ENCODE measurements at places on chromosomes 11 and 22.

GRCh38 chr11:47225552-47226400 lies 11.0 kb downstream of the DDB2 start:
- no peak for DNase-seq

DNA sequence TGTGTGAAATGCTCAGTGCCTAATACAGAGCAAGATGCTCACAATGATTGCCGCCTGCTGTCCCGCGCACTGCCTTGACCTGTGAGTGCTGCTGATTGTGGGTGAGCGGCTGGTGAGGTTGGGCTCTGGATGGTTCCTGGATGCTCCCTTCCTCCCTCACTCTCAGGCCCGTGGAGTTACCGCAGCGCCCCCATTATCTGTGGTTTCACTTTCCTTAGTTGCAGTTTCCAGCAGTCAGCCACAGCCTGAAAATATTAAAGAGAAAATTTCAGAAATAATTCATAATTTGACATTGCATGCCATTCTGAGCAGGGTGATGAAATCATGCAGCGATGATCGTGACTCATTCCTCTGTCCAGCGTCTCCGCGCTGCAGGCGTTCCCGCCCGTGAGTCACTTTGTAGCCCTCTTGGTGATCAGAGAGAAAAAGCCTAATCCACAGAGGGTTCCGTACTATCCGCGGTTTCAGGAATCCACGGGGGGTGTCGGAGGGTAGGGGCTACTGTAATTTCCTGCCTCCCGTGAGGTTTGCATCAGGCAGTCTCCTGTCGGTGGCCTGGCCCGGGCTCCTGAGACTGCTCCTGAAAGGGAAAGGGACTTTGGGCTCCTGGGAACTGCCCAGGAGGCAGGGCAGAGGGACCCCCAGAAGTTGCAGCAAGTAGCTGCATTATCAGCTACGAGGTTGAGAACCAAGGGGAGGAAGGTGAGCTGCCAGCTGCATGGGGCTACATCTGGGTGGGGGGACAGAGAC lies 10.6 kb downstream of the RPL3 start:
- DNase-seq = no peak

DNA sequence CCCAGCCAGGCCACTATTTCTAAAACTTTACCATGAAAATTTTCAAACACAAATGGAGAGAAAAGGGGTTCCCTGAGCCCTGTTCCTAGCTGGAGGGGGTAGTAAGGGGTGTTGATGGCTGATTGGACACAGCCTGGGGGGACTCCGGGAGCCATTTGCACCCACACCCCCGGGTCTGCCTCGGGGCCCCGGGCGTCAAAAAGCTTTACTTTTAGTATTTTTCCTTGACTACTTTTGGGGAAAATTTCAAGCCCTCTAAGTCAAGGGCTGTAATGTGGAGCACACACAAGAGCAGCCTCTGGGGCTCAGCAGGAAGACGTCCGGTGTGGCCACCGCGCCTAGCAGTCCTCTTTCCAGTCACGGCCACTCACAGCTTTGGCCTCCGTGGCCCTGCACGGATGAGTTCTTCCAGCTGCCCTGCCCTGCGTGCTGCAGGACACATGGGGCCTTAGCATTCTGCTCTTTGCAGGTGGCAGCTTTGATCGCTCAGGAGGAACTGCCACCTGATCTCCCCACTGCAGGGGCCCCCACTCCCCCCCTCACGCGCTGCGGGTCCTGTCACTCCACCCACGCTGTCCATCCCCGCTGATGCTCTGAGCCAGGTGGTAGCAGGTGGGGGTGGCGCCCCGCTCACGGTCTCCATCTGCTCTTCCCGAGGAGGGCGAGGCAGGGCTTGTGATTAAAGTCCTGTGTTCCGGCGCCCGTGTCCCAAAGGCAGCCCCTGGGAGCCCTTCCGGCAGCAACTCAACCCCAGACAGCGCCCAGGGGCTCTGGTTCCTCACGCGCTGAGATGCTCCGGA lies 14.4 kb downstream of the RNH1 start:
- DNase-seq = no peak

DNA sequence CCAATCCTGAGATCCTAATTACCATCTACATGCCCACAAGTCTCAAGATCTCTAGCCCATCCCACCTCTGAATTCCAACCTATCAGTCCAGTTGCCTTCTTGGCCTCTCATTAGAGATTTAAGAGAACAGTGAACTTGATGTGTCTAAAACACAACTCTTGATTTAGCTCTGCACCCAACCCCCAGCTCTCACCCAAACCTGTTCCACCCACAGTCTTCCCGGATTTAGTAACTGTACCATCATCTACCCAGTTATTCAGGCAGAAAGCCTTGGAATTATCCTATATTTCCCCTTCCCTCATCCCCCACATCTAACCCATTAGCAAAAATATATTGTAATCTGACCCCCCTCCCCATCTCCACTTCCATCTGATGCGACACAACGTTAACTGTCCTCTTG lies 24.0 kb upstream of the YWHAH start:
- DNase-seq = no peak

DNA sequence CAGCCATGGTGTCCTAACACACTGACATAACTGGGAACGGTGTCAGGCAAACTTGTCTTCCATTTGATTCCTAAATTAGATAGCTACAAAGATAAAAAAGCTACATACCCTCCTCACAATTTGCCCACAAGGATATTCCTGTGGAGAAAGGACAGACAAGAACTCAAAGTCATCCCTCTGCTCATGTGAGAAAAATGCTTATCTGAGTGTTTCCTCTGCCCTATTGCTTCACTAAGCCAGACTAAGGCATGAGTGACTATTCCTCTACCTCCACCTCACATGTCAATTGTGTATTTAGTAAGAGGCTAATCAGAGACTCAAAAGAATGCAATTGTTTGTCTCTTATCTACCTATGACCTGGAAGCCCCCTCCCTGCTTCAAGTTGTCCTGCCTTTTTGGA lies 247.7 kb downstream of the DDX10 start:
- DNase-seq = no peak

Measured in T-helper 22 cell (primary cell).